Small intestine (tissue), 16 donors: ENCODE measurements at places on chromosomes 2 and 18.

- no peak for DNase-seq
Measured at GRCh38 chr2:188443207-188443606, 151.5 kb downstream of the GULP1 start.

GRCh38 chr2:46737577-46737976, 178.0 kb downstream of the MCFD2 start:
- DNase-seq: no peak

DNA sequence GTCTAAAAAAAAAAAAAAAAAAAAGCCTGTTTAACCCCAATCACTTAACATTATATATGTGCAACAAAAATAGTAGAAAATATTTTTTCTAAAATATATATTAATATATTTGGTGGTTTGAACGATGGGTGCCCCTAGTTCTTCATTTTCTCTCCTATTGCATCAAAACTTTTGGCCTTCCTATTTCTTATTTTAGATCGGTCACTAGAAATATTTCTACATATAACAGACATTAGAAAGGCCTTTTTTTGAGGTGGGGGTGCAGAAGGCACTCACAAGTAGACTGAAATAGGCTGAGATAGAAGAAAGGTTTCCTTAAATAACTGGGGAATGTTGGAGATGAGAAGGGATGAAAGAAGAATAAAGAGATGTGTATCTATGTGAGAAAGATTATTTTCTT, 49.3 kb upstream of the AP1S3 start:
- DNase-seq: no peak

GRCh38 chr2:22521620-22522019, 863.4 kb upstream of the KLHL29 start:
- DNase-seq: no peak

GRCh38 chr2:36582538-36582937, 15.4 kb downstream of the FEZ2 start:
- DNase-seq: no peak

GRCh38 chr2:165469417-165469816, at the start of gene CSRNP3:
Gene CSRNP3, plus strand, starts transcription at chr2:165469698. Its CDS starts 125,368 bp downstream, at chr2:165595066.
- peak; percentile 84 for DNase-seq
